ENCODE measurements at places on chromosomes 6 and 20. TPM values are rescaled to one million over a fixed set of nuclear protein-coding genes. Genes with fewer than 3 reads are reported as not detected.

DNA sequence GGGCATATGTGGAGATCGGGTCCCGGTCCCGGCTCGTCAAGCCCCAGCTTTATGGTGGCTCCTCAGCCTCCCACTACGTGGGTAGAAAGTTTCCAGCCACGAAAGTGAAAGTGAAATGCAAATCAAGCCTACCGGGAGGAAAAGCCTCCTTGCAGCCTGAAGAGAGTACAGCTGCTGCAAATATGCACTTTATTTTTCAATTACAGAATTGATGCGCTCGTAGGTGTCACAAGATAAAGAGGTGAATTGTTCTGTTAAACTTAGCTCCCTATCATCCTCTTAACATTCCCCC, 373 bp upstream of the PCNA start:
- no peak for DNase-seq
- peak overlapping the region; percentile 71 for H3K4me3 ChIP-seq
- peaks cover 39% of the 10 kb centered on the region for H3K36me3 ChIP-seq
- H3K4me1 ChIP-seq = peaks cover 21% of the 10 kb centered on the region
- H3K27ac ChIP-seq = peak overlapping the region; percentile 95
- no peaks in the 10 kb centered on the region for H3K27me3 ChIP-seq

GRCh38 chr20:51700809-51701285, 67.3 kb downstream of the ATP9A start:
- no peaks in the 10 kb centered on the region for H3K27me3 ChIP-seq
- peaks cover 73% of the 10 kb centered on the region for H3K4me1 ChIP-seq
- DNase-seq = peak; percentile 77
- H3K27ac ChIP-seq = no peak overlapping the region
- no peaks in the 10 kb centered on the region for H3K36me3 ChIP-seq

GRCh38 chr6:142316791-142317368, 15.1 kb downstream of the ADGRG6 start:
- H3K27me3 ChIP-seq = no peaks in the 10 kb centered on the region
- H3K27ac ChIP-seq = no peak overlapping the region
- H3K4me3 ChIP-seq = no peak overlapping the region
- no peaks in the 10 kb centered on the region for H3K36me3 ChIP-seq
- no peak for DNase-seq
- H3K4me1 ChIP-seq = no peaks in the 10 kb centered on the region

Gene MUC21
- not detected for total RNA-seq

GRCh38 chr6:1226277-1227099, 85.4 kb upstream of the FOXQ1 start:
- H3K27me3 ChIP-seq = peaks cover 49% of the 10 kb centered on the region
- no peaks in the 10 kb centered on the region for H3K4me1 ChIP-seq
- no peaks in the 10 kb centered on the region for H3K36me3 ChIP-seq

GRCh38 chr6:117930645-117931044, 23.6 kb downstream of the SLC35F1 start:
- no peaks in the 10 kb centered on the region for H3K4me1 ChIP-seq
- no peaks in the 10 kb centered on the region for H3K27me3 ChIP-seq
- H3K27ac ChIP-seq = no peak overlapping the region
- no peak for DNase-seq

DNA sequence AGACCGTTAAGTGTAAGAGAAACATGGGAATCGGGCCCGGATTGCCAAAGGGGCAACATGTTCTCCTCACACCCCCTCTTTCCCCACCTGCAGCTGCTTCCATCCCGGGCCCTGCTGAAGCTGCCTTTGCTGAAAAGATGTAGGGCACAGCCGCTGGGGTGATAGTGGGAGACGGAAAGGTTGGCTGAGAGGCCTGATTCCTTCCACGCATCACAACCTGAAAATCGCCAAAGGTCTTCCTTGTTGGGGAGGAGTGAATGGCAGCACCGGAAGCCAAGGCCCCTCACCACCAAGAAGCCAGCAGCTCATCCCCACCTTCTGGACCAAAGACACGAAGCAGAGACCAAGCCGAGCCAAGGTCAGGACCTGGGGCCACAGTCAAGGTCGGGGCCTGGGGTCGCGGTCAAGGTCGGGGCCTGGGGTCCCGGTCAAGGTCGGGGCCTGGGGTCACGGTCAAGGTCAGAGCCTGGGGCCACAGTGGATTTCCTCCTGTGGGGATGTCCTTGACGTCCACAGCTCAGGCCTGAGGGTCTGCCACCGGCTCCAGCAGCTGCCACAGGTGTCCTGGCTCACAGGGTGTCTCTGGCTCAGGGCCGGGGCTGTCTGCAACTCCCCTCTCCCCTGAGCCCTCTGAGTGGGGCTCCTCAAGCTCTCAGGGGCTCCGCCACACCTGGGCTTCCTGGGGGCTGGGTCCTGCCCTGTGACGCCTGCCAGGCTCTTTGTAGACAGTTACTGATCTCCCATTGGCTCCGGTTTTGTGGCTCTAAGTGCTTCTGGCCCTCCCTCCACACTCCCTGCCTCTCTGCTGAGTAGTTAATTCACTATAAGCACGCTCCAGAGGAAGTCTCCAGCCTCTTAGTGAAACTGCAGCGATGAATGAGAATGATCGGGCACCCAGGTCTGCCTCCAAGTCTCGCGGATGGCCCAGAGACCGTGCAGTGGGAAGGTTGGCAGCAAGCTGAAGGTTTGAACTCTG, 5.5 kb upstream of the CHRNA4 start:
- H3K36me3 ChIP-seq = no peaks in the 10 kb centered on the region
- H3K27ac ChIP-seq = no peak overlapping the region
- no peak overlapping the region for H3K4me3 ChIP-seq
- H3K4me1 ChIP-seq = no peaks in the 10 kb centered on the region
- DNase-seq = peak; percentile 32
- H3K27me3 ChIP-seq = peaks cover 9% of the 10 kb centered on the region

- no peak for DNase-seq
- no peak overlapping the region for H3K4me3 ChIP-seq
- no peaks in the 10 kb centered on the region for H3K27me3 ChIP-seq
- no peaks in the 10 kb centered on the region for H3K4me1 ChIP-seq
- H3K27ac ChIP-seq = no peak overlapping the region
Measured at GRCh38 chr6:34412016-34412415, 13.9 kb downstream of the RPS10 start.

Gene VGLL2
- total RNA-seq = not detected

- peak overlapping the region; percentile 79 for H3K27ac ChIP-seq
- no peak for DNase-seq
- H3K27me3 ChIP-seq = no peaks in the 10 kb centered on the region
- H3K4me3 ChIP-seq = no peak overlapping the region
- H3K36me3 ChIP-seq = no peaks in the 10 kb centered on the region
- H3K4me1 ChIP-seq = peaks cover 59% of the 10 kb centered on the region
Measured at GRCh38 chr6:7170117-7170732, 62.5 kb downstream of the RREB1 start.

Gene CCDC170
- total RNA-seq = 0.17 TPM

DNA sequence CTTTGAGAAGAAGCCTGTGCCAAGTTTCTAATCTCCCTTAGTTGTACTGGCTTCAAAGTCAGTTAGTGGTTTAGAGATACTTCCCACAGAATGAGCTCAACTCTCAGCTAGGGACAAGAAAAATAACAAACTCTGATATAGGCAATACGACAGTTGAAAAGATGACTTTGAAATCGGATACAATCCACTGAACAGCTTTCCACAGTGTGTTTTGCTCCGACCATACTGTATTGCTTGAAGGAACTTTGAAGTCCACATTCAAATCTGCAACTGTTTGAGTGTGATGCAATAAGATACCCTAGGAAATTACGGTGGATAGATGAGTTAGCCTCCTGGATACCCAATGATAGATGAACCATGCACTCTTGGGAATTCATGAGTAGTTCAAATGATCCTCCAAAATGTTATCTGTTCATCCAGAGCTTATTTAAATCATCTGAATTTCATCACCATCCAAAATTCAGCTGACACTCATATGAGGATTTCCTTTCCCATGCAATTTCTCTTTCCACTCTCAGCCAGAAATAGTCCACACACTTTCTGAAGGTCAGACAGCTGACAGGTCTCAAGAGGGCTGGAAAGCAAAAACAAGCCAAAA, 443.8 kb downstream of the HAO1 start:
- H3K27me3 ChIP-seq = no peaks in the 10 kb centered on the region
- no peak for DNase-seq
- H3K27ac ChIP-seq = no peak overlapping the region
- H3K36me3 ChIP-seq = no peaks in the 10 kb centered on the region

GRCh38 chr6:5587648-5588047, 326.3 kb downstream of the FARS2 start:
- DNase-seq = no peak
- no peak overlapping the region for H3K4me3 ChIP-seq
- H3K4me1 ChIP-seq = no peaks in the 10 kb centered on the region
- no peaks in the 10 kb centered on the region for H3K36me3 ChIP-seq
- H3K27ac ChIP-seq = no peak overlapping the region
- H3K27me3 ChIP-seq = no peaks in the 10 kb centered on the region

GRCh38 chr6:82524031-82524430, 160.4 kb downstream of the TPBG start:
- peaks cover 19% of the 10 kb centered on the region for H3K27me3 ChIP-seq
- H3K27ac ChIP-seq = no peak overlapping the region
- no peak overlapping the region for H3K4me3 ChIP-seq
- DNase-seq = no peak

GRCh38 chr20:47680804-47681529, 104.3 kb downstream of the SULF2 start:
- H3K27ac ChIP-seq = no peak overlapping the region
- H3K36me3 ChIP-seq = no peaks in the 10 kb centered on the region
- H3K27me3 ChIP-seq = no peaks in the 10 kb centered on the region
- H3K4me3 ChIP-seq = no peak overlapping the region
- DNase-seq = no peak

Gene RBBP8NL
- total RNA-seq = not detected

DNA sequence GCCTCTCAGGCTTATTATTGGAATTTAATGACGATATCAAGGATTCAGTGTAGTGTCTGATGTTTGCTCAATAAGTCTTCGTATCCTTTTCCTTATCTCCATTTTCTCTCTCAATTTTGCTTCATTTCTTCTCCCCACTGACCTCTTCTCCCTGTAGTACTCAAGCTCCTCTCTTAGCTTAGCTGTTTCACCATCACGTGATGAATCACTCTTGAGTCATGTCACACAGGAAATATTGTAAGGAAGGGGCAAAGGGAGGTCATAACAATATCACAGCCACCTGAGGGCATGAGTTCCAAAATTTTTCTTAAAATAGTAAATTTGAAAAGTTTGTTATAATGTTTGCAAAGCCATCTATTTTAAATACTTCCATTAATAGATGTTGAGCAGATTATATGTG, 392.2 kb upstream of the MARCKS start:
- no peaks in the 10 kb centered on the region for H3K36me3 ChIP-seq
- peak; percentile 32 for DNase-seq
- no peak overlapping the region for H3K4me3 ChIP-seq
- no peaks in the 10 kb centered on the region for H3K27me3 ChIP-seq
- H3K27ac ChIP-seq = no peak overlapping the region

DNA sequence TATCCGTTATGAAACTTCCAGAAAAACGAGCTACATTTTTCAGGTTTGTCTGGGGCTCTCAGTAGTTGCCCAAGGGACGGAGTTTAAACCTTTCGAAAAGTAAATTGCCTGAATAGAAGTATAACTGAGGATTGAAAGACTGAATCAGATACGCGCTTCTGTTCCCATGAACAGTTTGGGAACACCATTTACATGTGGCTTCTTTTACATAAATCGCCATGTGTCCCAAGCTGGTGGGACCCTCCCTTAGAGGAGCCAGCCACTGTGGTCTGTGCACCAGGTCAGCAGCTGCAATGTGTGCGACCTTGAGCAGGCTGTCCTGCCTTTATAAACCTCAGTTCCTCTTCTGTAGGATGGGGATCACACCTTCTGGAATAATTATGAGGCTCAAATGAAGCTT, 11.0 kb downstream of the ENTPD6 start:
- H3K4me1 ChIP-seq = peaks cover 7% of the 10 kb centered on the region
- no peak overlapping the region for H3K4me3 ChIP-seq
- peaks cover 10% of the 10 kb centered on the region for H3K36me3 ChIP-seq
- DNase-seq = no peak

DNA sequence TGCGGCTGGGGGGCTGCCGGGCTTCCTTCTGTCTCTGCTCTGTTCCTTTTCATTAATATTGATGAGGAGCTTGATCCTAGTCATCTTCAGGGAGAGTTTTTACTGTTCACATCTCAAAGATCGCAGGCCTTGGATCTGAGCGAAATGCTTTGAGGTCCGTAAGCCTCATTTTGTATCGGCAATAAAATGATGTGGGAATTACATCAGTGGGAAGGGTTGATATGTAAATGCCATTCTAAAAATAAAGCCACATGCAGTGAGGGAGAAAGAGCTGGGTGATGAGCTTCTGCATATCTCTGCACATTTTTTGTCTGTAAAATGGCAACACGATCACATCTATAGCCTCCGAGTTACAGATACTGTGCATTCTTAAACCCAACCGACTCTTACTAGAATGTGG, 24.9 kb downstream of the CDH26 start:
- H3K27ac ChIP-seq = no peak overlapping the region
- no peaks in the 10 kb centered on the region for H3K36me3 ChIP-seq
- H3K4me1 ChIP-seq = no peaks in the 10 kb centered on the region
- DNase-seq = no peak
- no peaks in the 10 kb centered on the region for H3K27me3 ChIP-seq
- no peak overlapping the region for H3K4me3 ChIP-seq

DNA sequence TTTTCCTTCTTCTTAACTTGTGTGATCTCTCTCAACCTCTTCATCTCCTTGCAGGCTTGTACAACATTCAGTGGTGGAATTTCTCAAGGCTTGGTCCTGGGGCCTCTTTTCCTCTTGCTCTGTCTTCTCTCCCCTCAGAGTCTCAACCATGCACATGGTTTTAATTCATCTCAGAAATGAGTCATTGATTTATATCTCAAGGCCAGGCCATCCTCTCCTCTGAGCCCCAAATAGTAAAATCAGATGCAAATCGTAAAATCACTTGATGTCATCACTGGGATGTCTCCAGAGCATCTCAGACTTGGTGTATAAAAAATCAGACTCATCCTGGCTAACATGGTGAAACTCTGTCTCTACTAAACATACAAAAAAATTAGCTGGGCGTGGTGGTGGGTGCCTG, 85.0 kb downstream of the FNDC1 start:
- H3K36me3 ChIP-seq = no peaks in the 10 kb centered on the region
- H3K27me3 ChIP-seq = no peaks in the 10 kb centered on the region
- no peak overlapping the region for H3K4me3 ChIP-seq
- peaks cover 5% of the 10 kb centered on the region for H3K4me1 ChIP-seq
- no peak overlapping the region for H3K27ac ChIP-seq

Gene PRRT1
- 4.7 TPM for total RNA-seq

GRCh38 chr6:130670142-130670541, 157.1 kb upstream of the SMLR1 start:
- no peaks in the 10 kb centered on the region for H3K27me3 ChIP-seq
- no peaks in the 10 kb centered on the region for H3K4me1 ChIP-seq
- no peak overlapping the region for H3K27ac ChIP-seq

GRCh38 chr20:12849225-12849910, 159.4 kb upstream of the SPTLC3 start:
- H3K27ac ChIP-seq = no peak overlapping the region
- H3K4me3 ChIP-seq = no peak overlapping the region
- DNase-seq = no peak
- H3K36me3 ChIP-seq = no peaks in the 10 kb centered on the region
- no peaks in the 10 kb centered on the region for H3K4me1 ChIP-seq
- peaks cover 17% of the 10 kb centered on the region for H3K27me3 ChIP-seq

Gene HTR1B
- total RNA-seq = not detected

Gene FAM50B
- total RNA-seq = 13.0 TPM

GRCh38 chr6:21898107-21898796, 304.7 kb downstream of the SOX4 start:
- H3K27ac ChIP-seq = no peak overlapping the region
- H3K4me1 ChIP-seq = no peaks in the 10 kb centered on the region
- H3K27me3 ChIP-seq = no peaks in the 10 kb centered on the region
- DNase-seq = no peak
